ENCODE measurements at places on chromosomes 5 and 9.
A peak's percentile ranks its signal among the peaks of the same experiment; 100 is the strongest.

DNA sequence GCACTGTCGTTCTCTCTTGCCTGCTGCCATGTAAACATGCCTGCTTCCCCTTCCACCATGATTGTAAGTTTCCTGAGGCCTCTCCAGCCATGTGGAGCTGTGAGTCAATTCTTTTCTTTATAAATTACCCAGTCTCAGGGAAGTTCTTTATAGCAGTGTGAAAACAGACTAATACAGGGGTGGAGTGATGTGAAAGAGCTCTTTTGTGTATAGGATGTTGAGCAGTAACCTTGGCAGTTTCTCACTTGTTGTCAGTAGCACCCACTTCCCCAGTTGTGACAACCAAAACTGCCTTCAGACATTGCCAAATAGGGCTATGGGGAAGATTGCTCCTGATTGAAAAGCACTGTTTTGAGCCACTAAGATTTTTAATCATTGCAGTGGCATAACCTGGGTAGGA, 552.2 kb upstream of the ZNF462 start:
- no peak for DNase-seq

- peak; percentile 91 for DNase-seq
Measured at GRCh38 chr9:32384364-32385151, at the start of gene ACO1. ACO1 (plus strand) TSS chr9:32384643; CDS start chr9:32405507, 20,864 bp downstream.

- DNase-seq, result no peak
Measured at GRCh38 chr5:135289651-135290050, 109.4 kb downstream of the MACROH2A1 start.

GRCh38 chr9:132694144-132694543, 23.9 kb downstream of the GTF3C4 start:
- DNase-seq, result no peak

- DNase-seq, result no peak
Measured at GRCh38 chr9:110526426-110526825, 53.1 kb downstream of the SVEP1 start.
